ENCODE measurements at places on chromosomes 7 and 10.

GRCh38 chr7:2926896-2927405 lies 82.8 kb upstream of the GNA12 start:
- peak; percentile 19 for DNase-seq

GRCh38 chr7:17205910-17206309 lies 92.5 kb upstream of the AHR start:
- DNase-seq: no peak

GRCh38 chr10:80104066-80104926 lies 25.8 kb downstream of the TMEM254 start:
- no peak for DNase-seq

- peak; percentile 64 for DNase-seq
These were observed 14.3 kb upstream of the ZNF467 start for GRCh38 chr7:149787428-149788299.

GRCh38 chr10:72695496-72695895 lies 3.6 kb downstream of the MCU start:
- DNase-seq: no peak

DNA sequence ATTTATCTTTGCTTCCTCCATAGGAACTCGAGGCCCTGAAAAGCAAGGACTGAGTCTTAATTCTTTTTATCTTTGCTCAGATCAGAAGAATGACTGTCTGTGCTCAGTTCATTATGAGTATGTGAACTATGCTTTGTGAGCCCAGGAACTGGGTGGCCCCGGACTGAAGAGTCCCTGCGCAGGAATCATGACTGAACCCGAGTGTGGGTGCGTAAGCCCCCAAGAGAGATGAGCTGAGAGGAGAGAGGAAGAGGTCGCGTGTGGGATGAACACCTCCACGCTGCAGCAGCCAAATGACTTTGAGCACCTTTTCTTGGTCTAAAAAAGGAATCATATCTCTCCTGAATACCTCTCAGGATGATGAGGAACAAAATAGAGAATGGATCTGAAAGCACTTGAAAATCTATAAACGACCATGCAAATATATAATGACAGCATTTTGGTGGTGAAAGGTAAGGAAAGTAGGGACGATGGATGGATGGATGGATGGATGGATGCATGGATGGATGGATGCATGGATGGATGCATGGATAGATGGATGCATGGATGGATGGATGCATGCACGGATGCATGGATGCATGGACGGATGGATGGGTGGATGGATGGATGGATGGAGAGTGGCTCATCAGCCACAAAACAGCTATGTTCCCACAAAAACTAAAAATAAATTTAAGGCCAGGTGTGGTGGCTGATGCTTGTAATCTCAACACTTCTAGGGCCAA lies 19.8 kb downstream of the FAM171A1 start:
- DNase-seq: no peak

- peak; percentile 40 for DNase-seq
These were observed 690.3 kb upstream of the FOXK1 start for GRCh38 chr7:3991731-3992231.

- no peak for DNase-seq
These were observed 36.0 kb downstream of the AGAP3 start for GRCh38 chr7:151122276-151122675.

- DNase-seq: no peak
These were observed 90.9 kb upstream of the SMNDC1 start for GRCh38 chr10:110395350-110396283.

- DNase-seq: no peak
These were observed 38.6 kb upstream of the TRIM8 start for GRCh38 chr10:102605712-102606111.

DNA sequence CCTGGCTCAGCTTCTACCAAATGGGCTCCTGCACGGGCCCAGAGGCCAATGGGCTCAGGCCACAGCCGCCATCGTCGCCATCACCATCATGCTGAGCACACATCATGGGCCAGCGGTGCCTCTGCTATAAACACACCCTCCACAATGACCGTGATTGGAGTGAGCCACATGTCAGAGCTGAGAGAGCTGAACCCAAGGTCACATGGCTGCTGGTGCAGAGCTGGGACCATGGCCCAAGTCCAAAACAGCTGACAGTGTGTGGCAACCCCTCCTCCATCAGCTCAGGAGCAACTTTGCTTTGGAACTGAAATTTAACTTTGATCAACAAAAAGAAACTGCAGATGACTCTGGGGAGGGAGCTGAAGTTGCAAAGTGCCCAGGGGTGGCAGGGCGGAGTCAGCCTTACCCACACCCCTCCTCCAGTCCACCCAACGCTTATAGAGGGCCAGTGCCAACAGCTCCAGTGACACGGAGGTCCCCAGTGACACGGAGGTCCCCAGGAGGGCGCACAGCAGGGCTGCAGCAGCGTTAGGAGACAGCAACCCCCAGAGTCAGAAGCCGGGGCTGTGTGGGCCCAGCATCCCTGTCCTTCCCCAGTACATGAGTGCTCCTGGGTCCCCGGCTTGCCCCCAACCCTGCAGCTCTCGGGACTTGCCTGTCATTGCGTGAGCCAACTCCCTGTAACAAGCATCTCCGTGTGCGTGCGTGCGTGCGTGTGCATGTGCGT lies 249.6 kb downstream of the ELFN1 start:
- no peak for DNase-seq

GRCh38 chr10:29160150-29160617 lies 128.7 kb upstream of the LYZL1 start:
- DNase-seq: peak; percentile 67

DNA sequence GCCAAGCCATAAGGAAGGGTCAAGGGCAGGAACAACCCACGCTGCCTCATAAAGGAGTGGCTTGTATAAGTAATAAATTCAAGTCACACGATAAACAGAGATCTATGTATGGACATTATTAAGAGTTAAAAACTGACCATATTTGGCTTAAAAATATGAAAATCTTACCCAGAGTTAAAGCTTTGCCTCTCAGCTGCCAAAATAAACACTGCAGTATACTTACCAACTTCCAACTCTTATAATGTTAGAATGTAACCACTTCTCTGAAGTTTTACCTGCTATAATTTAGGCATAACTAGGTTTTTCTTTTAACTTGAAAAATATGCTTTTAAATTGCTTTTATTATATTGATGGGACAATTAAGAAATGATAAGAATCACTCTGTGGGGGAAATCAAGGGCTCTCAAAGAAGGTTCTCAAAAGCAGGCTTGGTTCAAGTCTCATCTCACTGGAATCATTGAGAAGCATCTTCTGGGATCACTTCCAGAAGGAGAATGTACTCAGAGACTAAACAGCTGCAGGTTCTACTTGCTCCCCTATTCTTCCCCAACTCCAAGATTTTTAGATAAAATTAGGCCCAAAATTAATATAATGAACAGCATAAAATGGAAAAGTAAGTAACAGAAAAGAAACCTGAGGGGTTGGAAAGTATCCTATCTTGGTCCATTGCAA lies 16.1 kb upstream of the CAV2 start:
- DNase-seq: no peak

DNA sequence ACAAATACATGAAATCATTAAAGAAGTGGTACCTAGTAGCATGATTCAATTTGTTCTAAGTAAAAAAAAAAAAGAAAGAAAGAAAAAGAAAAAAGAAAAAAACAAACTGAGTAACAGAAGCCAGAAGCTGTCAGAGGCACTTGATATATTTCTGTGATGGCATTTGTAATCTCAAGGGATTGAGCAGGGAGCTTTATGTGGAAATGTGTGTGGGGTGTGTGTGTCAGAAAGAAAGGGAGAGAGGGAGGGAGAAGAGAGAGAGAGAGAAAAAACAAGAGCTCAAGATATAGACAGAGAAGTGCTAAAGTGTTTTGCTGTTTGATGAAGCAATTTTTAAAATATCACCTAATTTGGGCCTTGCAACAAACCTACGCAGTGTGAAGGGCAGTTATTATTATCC lies 357.6 kb upstream of the PCDH15 start:
- DNase-seq: no peak

- DNase-seq: peak; percentile 22
These were observed 186.0 kb upstream of the SHH start for GRCh38 chr7:155998328-155998691.

GRCh38 chr10:91564026-91564425 lies 68.8 kb downstream of the PPP1R3C start:
- no peak for DNase-seq

DNA sequence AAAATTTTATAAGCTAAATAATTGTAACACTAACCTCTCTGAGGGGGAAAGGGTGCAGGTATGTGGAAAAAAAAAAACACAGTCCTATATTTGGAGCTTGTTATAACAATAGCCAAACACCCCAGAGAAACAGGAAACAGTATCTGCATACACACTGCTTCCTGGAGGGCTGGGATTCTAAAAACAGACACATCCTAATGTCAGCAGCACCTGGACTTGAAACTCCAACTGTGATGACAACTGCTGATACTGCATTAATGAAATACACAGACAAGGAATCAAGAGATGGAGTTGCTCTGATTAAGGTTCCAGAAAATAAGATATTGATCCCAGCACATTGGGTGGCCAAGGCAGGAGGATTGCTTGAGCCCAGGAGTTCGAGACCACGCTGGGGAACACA lies 9.3 kb downstream of the DAGLB start:
- DNase-seq: no peak

DNA sequence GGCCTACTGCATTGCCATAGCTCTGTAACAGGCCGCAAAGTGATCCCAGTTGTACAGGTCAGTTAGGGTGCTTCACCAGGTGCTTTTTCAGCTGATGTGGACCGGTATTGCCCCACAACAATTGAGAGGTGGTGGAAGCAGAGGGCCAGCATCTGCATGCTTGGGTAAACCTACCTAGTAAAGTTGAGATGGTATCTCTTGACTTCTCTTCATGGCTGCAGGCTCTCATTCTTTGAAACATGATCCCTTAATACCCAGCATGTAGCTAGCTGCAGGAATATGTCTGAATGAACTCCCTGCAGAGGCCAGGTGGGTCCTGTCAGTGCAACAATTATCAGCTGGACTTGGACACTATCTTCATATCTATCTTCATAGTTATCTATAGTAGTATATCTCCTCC lies 60.7 kb upstream of the CCDC6 start:
- DNase-seq: no peak

DNA sequence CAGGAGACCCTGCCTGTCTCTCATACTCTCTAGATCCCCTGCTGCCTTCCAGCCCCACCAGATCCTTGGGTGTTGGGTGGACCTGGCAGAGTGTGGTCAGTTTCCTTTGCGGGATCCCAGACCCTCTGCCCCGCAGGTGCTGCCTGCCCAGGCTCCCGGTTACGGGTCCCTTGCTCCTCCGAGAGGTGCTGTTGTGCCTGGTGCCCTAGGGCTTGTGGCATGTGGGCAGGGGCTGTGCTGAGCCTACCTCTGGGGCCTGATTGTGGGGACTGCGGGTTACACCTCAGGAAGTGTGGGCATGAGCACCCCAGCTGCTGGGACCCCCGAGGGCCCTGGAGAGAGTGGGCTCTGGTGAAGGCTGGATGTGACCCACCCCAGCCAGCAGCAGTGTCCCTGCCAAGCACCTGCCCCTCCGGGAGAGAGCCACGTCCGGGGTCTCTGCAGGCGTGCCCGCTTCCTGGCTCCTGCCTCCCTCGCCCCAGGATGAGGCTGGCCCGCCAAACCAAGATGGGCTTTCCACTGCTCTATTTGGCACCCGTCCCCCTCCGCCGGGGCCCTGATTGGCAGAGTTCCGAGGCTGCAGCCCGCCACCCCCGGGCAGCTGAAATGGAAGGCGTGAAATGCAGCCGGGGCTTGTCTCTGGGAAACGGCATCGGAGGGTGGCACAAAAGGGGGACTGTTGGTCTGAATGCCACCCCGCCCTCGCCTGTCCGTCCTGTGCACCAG lies 17.0 kb downstream of the CLIP2 start:
- no peak for DNase-seq

DNA sequence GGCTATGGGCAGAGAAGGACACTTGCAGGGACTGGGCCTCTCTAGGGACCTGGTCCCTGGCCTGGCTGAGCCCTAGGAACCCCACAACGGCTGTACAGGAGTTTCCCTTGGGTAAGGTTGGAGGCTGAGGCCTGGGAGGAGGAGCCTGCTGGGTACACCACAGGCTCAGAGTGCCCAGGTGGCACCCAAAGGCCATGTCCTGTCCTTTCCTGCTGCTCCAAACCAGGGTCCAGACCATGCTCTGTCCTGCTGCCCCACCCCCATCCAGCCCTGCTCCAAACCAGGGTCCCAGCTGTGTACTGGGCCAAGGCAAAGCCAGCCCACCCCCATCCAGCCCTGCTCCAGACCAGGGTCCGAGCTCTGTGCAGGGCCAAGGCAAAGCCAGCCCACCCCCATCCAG lies 35.3 kb upstream of the ZNF488 start:
- DNase-seq: no peak

DNA sequence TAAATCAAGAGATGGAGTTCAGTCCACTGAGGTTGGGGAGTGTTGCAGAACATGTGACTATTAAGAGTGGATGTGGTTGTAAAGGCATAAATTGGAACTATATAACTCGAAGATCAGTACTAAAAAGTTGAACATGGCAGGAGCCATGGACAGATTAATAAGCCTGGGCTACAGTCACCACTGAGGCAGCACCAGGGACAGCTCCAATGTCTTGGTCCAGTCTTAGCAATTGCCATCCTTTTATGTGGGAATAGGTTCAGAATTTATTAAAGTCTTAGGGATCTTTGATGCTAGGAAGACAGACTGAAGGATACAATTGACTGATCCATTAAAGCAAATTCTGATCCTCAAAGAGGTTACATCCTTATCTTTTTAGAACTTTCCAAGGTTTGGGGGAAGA lies 156.6 kb downstream of the ADRA2A start:
- DNase-seq: no peak
